WTC11 (cell line): ENCODE measurements at places on chromosomes 6 and 20.

DNA sequence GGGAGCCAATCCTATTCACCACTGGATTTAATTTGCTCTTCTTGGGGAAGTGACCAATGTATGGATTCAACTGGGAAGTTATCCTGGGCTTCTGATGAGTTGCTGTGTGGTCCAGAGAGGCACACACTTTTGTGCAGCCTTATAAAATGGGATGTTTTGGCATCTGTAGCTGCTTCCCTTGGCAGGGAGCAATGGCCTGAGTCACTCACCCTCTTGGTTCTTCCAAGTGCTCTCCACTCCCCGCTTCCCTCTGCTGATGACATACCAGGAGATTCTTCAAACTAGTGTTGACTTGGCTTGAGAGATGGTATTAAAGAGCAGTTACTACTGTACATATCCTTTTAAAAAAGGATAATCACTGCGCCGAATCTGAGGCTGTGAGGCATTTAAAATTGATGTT is 105.8 kb downstream of the JARID2 start:
- H3K4me3 ChIP-seq = no peak overlapping the region
- peaks cover 87% of the 10 kb centered on the region for H3K4me1 ChIP-seq
- H3K36me3 ChIP-seq = no peaks in the 10 kb centered on the region
- H3K27ac ChIP-seq = peak overlapping the region; percentile 39
- no peaks in the 10 kb centered on the region for H3K27me3 ChIP-seq
- DNase-seq = no peak

GRCh38 chr20:1894471-1894950 is 696 bp upstream of the SIRPA start:
- H3K27ac ChIP-seq = no peak overlapping the region
- peak overlapping the region; percentile 77 for H3K4me3 ChIP-seq
- H3K27me3 ChIP-seq = peaks cover 52% of the 10 kb centered on the region
- H3K4me1 ChIP-seq = peaks cover 63% of the 10 kb centered on the region
- H3K36me3 ChIP-seq = no peaks in the 10 kb centered on the region

DNA sequence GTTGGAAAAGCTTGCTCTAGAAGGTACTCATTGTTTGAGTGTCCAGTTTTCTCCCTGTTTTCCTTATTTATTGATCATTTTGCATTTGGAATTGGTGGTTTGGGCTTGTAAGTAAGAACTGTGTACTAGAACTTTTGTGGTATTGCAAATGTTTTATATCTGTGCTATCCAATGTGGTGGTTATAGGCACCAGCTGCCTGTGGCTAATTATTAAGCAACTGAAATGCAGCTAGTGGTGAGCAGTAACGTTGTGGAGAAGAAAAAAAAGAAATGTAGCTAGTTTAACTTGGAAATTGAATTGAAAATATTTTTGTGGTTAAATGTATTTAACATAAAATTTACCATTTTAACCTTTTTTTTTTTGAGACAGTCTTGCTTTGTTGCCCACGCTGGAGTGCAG is 50.7 kb upstream of the MAPK13 start:
- no peaks in the 10 kb centered on the region for H3K27me3 ChIP-seq
- peaks cover 57% of the 10 kb centered on the region for H3K36me3 ChIP-seq

DNA sequence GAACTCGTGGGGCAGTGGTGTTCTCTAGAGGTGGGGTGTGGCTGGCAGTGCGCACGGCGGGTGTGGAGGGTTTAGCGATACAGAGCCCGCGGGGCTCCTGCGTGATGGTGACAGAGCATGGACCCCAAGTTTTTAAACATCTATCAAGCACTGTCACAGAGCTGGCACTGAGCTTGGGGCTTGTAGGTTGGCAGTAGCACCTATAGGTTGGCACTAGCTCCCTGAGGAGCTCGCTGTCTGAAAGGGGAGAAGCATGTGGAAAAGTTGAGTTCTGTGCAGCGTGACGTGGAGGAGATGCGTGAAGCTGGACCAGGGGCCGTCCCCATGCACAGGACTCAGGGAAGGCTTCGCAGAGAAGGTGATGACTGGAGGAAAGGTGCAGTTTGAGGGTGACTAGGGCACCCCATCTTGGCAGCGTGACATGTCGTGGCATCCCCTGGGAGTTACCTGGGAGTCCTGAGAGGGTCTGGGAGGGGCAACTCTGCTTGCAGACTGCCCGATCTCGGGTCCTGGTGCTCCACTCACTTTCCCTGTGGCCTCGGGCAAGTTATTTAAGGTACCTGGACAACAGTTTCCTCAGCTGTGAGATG is 122.0 kb downstream of the CDH4 start:
- H3K36me3 ChIP-seq = no peaks in the 10 kb centered on the region
- peaks cover 51% of the 10 kb centered on the region for H3K27me3 ChIP-seq
- H3K4me1 ChIP-seq = peaks cover 23% of the 10 kb centered on the region
- DNase-seq = no peak

DNA sequence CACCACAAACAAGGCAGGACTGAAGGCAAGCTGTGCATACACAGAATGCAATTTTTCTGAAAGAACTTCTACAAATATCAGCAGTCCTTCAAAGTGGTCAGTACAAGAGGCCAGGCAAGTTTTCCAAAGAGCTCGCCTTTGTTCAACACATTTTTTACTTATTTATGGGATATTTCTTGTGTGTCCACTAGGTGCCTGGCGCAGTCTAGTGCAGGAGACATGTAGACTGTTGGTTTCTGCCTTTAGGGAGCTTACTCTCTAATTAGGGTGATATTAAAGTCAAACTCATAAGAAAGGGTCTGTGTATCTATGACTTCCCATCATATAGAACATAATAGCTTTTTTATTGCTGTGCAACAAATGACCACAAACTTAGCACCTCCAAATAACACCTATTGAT is 21.2 kb upstream of the VEGFA start:
- H3K36me3 ChIP-seq = no peaks in the 10 kb centered on the region
- H3K4me3 ChIP-seq = no peak overlapping the region
- H3K27me3 ChIP-seq = peaks cover 3% of the 10 kb centered on the region
- DNase-seq = no peak
